Stimulated activated CD8-positive, alpha-beta memory T cell treated with anti-CD3 and anti-CD28 coated beads, Interleukin-15, amount 100 ng/mL, for 1 hour (primary cell): ENCODE measurements at places on chromosomes 3 and 15.

GRCh38 chr3:11621077-11621476, 22.6 kb downstream of the VGLL4 start:
- no peak for DNase-seq

DNA sequence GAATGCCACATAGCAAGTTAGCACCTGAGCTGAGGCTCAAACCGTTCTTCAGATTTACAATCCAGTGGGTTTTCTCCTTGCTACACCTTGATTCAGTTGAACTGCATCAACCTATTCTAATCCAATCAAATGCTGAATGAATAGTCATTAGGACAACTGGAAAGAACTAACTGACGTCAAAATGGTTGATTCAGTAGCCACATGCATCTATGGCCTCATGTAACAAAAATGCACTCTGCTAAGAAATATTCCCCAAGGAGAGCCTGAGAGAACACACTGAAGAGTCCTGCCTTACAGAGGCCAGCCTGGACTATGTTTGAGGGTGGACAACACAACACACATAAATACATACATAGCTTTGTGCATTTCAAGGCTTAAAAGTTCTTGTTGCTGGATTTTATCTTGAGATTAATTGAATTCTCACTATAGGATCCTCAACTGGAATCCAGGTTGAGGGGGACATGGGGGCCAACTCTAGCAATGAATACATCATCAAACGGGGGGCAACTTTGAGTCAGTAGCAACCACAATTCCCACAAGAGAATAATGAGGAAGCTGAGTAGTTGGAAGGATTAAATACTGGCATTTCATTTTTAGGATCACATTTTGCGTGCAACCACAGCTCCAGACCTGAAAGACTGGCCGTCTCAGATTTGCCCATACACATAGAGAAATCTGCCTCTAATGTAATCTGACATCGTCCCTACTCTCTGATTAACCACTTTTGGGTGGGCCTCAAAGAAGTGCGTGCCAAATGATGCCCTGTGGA, 280.2 kb upstream of the ICE2 start:
- DNase-seq = no peak

GRCh38 chr15:96043591-96044171, 286.8 kb upstream of the NR2F2 start:
- no peak for DNase-seq

DNA sequence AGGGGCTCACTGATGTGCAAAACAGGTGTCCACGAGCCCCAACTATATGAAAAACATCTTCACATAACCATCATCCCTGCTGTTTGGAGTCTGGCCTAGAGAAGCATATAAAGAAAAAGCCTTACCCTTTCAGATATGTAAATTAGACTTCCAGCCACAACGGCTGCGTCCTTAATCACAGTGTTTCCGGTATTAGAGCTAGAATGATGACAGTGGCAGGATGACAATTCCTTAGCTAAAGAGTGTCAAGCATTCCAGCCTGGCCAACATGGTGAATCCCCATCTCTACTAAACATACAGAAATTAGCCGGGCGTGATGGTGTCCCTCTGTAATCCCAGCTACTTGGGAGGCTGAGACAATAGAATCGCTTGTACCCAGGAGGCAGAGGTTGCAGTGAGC, 19.5 kb upstream of the SAMD7 start:
- DNase-seq = no peak

GRCh38 chr3:29627136-29628117, 346.6 kb downstream of the RBMS3 start:
- DNase-seq = no peak

GRCh38 chr3:189195302-189195701, 23.5 kb downstream of the TPRG1 start:
- DNase-seq = no peak

DNA sequence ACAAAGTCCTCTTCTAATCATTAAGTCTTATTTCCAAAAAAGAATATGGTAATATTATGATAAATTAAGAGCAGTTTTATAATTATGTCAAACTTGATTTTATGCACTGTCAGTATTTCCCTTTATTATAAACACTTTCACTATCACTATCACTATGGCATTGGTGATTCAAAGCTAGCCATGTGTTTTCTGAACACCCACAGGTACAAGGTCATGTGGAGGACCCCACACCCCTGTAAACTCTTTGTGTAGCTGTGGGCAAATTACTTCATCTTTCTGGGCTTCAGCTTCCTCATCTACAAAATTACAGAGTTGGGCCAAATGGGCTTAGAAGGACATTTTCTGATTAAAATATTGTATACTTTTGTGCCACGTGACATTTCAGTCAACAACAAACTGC, 41.7 kb downstream of the FBXL22 start:
- no peak for DNase-seq

DNA sequence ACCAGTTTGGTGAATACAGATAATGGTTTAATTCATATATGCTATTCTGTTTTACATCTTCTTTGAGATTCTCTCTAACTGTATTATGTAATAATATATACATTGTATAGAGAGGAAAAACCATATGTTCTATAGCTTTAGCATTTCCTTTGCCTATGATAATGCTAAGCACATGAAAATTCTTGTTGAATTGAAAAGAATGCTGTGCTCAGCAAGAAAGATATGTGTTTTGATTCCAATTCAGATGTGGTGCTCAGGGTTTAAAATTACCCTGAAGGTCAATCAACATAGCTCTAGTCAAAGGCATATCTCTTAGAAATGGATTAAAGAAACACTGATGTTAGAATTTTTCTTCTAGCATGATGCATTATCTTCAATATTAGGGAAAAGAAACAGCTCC, 8.5 kb upstream of the TUSC7 start:
- DNase-seq = no peak

GRCh38 chr3:124383846-124384466, 346.3 kb upstream of the UMPS start:
- DNase-seq = no peak
